ENCODE measurements at places on chromosomes 1 and 21. TPM values are rescaled to one million over a fixed set of nuclear protein-coding genes. Genes with fewer than 3 reads are reported as not detected.

The JUN gene
- total RNA-seq = 89.6 TPM

The ZNF124 gene
- total RNA-seq = 14.0 TPM

The LCE3E gene
- 0.63 TPM for total RNA-seq

The SELP gene
- total RNA-seq = not detected

The LENEP gene
- total RNA-seq = 0.92 TPM

The GBP1 gene
- 9.0 TPM for total RNA-seq

The AMY2B gene
- 1.5 TPM for total RNA-seq

The PPFIA4 gene
- total RNA-seq = 2.6 TPM

The CCDC27 gene
- total RNA-seq = not detected

The LDLRAD2 gene
- not detected for total RNA-seq

The PAPPA2 gene
- total RNA-seq = 0.05 TPM

The NUP210L gene
- not detected for total RNA-seq

The F3 gene
- total RNA-seq = 1,196 TPM

The UBL4B gene
- total RNA-seq = not detected

The HEYL gene
- not detected for total RNA-seq

The SCAF4 gene
- total RNA-seq = 10.6 TPM

The ANGPTL7 gene
- not detected for total RNA-seq

The OR10J1 gene
- total RNA-seq = not detected

The DPYD gene
- total RNA-seq = 4.4 TPM

The SFN gene
- total RNA-seq = 1,524 TPM

The MKNK1 gene
- 23.6 TPM for total RNA-seq

The KRTAP6-2 gene
- not detected for total RNA-seq

The LCE2B gene
- not detected for total RNA-seq

The PRAMEF25 gene
- total RNA-seq = not detected

The TFF3 gene
- total RNA-seq = 9.6 TPM

The AMY1A gene
- not detected for total RNA-seq

The NBPF10 gene
- total RNA-seq = 0.09 TPM

The NTRK1 gene
- total RNA-seq = not detected

The LRRN2 gene
- not detected for total RNA-seq

The FCAMR gene
- total RNA-seq = not detected

The SMIM11 gene
- 5.4 TPM for total RNA-seq

Data from airway epithelial cell (primary cell).